Body of pancreas (tissue), 4 donors: ENCODE measurements at places on chromosomes 12 and 14. TPM values are rescaled to one million over a fixed set of nuclear protein-coding genes. Genes with fewer than 3 reads are reported as not detected.
A peak's percentile ranks its signal among the peaks of the same experiment; 100 is the strongest.

- no peak for DNase-seq
- H3K4me1 ChIP-seq, result peaks cover 32% of the 10 kb centered on the region
- no peaks in the 10 kb centered on the region for H3K27me3 ChIP-seq
- peak overlapping the region; percentile 98 for H3K27ac ChIP-seq
- no peaks in the 10 kb centered on the region for H3K36me3 ChIP-seq
These were observed 24.0 kb downstream of the KLRK1 start for GRCh38 chr12:10365696-10366405.

Gene RAB5B
- 28.3 TPM for total RNA-seq

DNA sequence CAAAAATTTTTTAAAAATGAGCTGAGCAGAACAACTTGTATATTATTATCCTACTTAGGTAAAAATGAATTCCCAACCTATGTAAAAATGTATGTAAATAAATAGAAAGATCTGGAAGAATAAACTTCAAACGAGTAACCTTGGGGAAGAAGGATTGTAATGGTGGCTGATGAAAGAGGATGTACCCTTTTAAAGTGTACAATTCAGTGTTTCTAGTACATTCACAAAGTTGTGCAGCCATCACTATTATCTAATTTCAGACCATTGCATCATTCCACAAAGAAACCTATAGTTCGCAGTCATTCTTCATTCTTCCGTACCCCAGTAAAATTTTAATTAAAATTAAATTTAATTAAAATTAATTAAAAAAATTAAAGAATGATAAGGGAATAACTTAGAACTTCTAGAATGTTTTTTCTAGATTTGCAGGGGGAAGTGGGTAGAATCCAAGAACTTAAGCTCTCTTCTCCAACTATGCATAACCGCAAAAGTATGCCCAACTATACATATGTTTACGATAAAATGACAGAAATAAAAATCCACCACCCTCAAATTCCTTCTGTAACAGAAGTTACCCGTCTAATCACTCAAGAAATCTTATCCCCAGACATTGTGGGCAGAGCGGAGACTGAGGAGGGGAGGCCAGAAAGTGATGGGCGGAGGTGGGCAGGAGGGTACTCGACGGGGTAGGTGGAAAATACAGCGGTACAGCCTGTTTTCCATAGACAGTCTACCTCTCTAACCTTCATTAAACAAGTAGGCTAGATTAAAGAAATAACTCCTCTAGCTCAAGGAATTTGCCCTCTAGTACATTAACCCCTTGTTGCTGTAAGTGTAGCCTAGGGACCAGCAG is 921 bp downstream of the DEPDC4 start:
- no peak for DNase-seq
- H3K27ac ChIP-seq, result peak overlapping the region; percentile 96
- peak overlapping the region; percentile 86 for H3K4me3 ChIP-seq
- no peaks in the 10 kb centered on the region for H3K36me3 ChIP-seq
- peaks cover 25% of the 10 kb centered on the region for H3K4me1 ChIP-seq
- H3K27me3 ChIP-seq, result no peaks in the 10 kb centered on the region

GRCh38 chr12:120590741-120591407 is 9.7 kb upstream of the POP5 start:
- H3K27me3 ChIP-seq, result no peaks in the 10 kb centered on the region
- no peak for DNase-seq
- H3K27ac ChIP-seq, result no peak overlapping the region
- no peaks in the 10 kb centered on the region for H3K36me3 ChIP-seq

- no peak overlapping the region for H3K4me3 ChIP-seq
- DNase-seq, result no peak
- H3K27me3 ChIP-seq, result no peaks in the 10 kb centered on the region
- H3K27ac ChIP-seq, result no peak overlapping the region
- peaks cover 27% of the 10 kb centered on the region for H3K4me1 ChIP-seq
These were observed 12.6 kb downstream of the RASSF9 start for GRCh38 chr12:85823436-85824180.

DNA sequence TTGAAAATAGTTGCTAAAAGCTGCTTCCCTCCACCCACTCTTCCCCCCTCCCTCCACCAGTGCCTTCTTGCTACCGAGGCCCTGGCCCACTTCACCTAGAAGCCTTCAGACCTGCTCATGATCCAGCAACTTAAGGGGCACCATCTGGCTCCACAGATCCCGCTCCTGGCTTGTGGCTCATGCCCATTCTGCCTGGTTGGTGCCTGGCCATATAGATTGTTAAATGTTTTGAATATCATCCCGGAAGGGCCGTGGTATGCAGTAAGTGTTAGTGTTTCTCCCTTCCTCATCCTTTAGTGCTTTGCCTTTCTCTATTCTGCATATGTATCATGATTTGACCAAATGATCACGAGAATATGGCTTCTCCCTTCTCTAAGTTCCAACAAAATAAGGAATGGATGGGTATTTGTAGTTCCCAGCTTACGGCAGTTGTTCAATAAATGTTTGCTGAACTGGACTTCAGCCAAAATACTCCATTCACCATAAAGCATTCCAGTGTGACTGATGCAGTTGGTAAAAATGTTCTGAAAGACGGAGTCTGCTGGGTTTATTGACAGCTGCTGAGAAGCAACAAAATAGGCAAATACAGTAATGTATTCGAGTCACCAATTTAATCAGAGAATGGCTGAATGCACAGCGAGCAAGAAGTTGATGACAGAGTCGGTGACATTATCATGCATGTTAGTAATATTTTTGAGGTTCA is 30.7 kb downstream of the GRIP1 start:
- no peak overlapping the region for H3K27ac ChIP-seq
- H3K36me3 ChIP-seq, result no peaks in the 10 kb centered on the region
- H3K27me3 ChIP-seq, result no peaks in the 10 kb centered on the region
- no peak for DNase-seq

- H3K4me1 ChIP-seq, result no peaks in the 10 kb centered on the region
- no peaks in the 10 kb centered on the region for H3K27me3 ChIP-seq
- no peak overlapping the region for H3K4me3 ChIP-seq
- no peak for DNase-seq
- H3K27ac ChIP-seq, result no peak overlapping the region
These were observed 228.9 kb downstream of the ANO2 start for GRCh38 chr12:5716201-5716600.

GRCh38 chr12:109758426-109759420 is 45.1 kb downstream of the FAM222A start:
- H3K36me3 ChIP-seq, result no peaks in the 10 kb centered on the region
- H3K4me3 ChIP-seq, result no peak overlapping the region
- peak; percentile 8 for DNase-seq
- H3K27ac ChIP-seq, result no peak overlapping the region
- H3K4me1 ChIP-seq, result peaks cover 24% of the 10 kb centered on the region

- DNase-seq, result no peak
- H3K27me3 ChIP-seq, result no peaks in the 10 kb centered on the region
- H3K36me3 ChIP-seq, result no peaks in the 10 kb centered on the region
- no peaks in the 10 kb centered on the region for H3K4me1 ChIP-seq
- no peak overlapping the region for H3K4me3 ChIP-seq
- no peak overlapping the region for H3K27ac ChIP-seq
These were observed 145.2 kb upstream of the TMCC3 start for GRCh38 chr12:94795520-94795919.

Gene WNT1
- not detected for total RNA-seq
